Fibroblast of upper back skin (primary cell): ENCODE measurements at places on chromosomes 16 and 17.

- no peak for DNase-seq
Measured at GRCh38 chr17:18327093-18327492, 12.0 kb downstream of the SMCR8 start.

DNA sequence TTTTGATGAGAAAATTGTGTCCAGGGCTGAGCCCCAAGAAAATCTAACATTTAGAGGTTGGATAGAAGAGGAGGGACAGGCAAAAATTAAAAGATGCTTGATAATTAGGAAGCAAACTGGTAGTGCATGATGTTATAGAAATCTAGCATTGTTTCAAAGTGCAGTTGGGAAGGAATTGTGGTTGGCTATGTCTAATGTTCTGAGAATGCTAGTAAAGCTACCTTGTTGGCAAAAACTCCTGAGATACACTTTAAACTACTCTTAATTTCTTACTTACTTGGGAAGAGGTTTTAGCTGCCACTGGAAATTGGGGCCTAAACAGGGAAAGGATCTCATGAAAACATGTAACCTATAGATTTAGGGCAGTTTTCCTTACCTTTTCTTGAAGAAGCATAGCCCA is 48.3 kb downstream of the MAP2K4 start:
- no peak for DNase-seq

GRCh38 chr16:16063683-16064082 is 114.3 kb downstream of the ABCC1 start:
- no peak for DNase-seq

GRCh38 chr16:56869513-56870275 is 4.7 kb downstream of the SLC12A3 start:
- peak; percentile 17 for DNase-seq

DNA sequence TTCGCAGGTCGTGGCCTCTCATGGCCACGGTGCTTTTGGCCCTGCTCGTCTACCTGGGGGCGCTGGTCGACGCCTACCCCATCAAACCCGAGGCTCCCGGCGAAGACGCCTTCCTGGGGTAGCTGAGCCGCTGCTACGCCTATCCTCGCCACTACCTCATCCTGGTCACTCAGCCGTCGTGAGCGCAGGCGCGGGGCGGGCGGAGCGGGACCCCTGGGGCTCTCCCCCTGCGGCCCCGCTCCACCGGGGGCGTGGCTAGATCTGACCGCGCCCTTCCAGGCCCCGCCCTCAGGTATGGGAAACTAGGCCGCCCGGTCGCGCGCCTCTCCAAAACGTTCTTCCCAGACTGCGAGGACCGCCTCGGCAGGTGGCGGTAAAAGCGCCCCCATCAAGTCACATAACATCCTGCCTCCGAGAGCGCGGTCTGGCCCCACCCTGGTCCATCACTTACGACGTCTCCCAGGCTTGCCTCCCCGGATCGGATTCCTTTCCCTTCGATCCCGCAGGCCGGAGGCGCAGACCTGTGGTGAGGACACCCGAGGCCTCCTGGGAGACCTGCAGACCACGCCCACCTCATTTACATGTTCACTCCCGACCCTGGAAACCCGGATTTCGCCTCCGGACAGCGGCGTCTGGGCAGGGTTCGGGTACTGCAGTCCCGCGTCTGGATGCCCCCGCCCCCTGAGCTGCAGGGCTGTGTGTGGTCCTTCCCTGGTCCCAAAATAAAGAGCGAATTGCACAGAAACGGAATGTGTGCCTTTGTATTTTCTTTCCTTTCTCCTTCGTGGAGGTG is 91.5 kb upstream of the TMEM97 start:
- peak; percentile 22 for DNase-seq

- no peak for DNase-seq
Measured at GRCh38 chr16:24088767-24089166, 167.4 kb upstream of the CACNG3 start.

DNA sequence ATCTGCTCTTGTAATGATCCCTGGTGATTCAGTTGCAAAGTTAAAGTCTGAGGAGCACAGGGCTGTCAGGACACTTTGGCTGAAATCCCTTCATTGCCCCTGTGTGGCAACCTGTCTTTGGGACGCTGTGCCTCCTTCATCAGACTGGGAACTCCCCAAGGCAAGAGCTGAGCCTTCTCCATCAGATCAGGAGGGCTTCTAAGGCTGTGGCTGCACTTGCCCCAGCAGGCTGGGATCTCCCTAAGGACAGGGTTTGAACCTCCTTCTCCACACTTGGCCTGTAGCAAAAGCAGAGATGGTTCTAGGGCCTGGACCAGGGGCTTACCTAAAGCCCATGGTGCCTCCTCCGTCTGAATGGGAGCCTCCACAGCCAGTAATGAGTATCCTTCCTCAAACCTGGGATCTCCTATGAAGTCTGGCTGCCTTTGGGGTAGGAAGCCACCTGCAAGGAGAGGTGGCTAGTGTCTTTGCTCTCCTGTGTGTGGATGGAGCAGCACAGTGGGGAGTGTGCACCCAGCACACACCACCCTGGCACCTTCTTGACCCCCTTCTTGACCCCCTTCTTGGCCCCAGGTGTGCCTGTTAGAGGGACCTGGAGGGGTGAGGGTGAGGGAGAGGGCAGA is 79.0 kb upstream of the NKD1 start:
- DNase-seq: no peak

DNA sequence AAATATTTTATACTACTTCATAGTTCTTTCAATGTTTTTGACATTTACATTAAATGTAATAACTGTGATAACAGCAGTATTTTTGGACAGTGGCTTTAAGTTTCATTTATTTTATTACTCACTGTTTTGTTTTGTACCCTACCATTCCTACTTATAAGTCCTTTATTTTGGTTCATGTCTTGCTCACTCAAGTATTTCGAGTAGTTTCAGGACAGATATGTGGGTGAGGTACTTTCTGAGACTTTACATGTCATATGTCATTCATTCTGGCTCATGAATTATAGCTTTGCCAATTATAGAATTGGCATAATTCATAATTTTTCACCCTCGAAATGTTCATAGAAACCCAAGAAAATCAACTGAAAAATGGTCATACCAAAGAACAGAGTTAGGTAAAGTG is 44.4 kb downstream of the PIK3R5 start:
- no peak for DNase-seq

GRCh38 chr16:66491716-66492064 is 58.2 kb downstream of the TK2 start:
- DNase-seq: no peak

DNA sequence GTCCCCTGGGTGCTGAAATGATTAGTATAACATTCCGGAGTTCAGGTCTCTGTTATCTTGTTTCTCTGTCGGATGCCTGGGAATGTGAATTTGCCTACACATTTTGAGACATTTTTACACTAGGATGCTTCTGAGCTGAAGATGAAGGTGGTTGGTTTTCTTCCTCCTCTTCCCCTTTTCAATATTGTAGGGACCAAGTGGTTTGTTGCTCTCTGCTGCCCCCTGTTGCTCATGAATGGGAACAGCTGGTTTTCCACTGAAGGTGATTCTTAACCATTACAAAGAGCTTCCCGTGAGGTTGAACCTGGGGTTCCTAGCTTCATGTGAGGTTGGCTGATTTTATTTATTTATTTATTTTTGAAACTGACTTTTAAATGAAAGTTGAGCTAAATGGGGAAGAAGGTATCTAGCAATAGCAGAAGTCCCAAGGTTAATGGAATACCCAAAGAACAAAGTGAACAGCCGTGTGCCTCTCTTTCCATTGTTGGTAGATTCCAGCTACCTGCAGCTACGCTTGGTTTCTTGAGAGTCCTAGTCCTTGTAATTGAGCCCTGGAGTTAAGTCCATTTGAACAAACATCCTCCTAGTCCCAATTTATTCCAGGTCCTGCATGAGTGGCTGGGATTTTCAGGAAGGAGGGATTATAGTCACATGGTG is 983.9 kb upstream of the EEF2KMT start:
- peak; percentile 2 for DNase-seq

GRCh38 chr16:85798901-85799496 is 345 bp downstream of the EMC8 start:
- peak; percentile 13 for DNase-seq

GRCh38 chr17:16456742-16457316 is 35.2 kb downstream of the LRRC75A start:
- no peak for DNase-seq

GRCh38 chr17:55161935-55162555 is 102.7 kb upstream of the HLF start:
- DNase-seq: peak; percentile 86

DNA sequence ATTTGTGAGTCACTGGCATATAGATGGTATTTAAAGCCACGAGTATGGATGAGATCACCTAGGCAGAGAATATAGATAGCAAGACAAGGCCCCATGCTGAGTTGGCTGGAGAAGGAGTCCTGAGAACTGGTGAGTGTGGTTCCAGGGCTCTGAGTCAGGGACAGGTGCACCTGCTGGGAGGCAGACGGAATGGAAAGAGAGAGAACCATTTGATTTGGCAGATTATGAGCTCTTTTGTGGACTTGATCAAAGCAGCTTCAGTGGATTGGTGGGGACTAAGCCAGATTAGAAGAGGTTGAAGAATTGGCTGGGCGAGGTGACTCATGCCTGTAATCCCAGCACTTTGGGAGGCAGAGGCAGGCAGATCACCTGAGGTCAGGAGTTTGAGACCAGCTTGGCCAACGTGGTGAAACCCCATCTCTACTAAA is 4.3 kb upstream of the C16orf92 start:
- DNase-seq: peak; percentile 66

DNA sequence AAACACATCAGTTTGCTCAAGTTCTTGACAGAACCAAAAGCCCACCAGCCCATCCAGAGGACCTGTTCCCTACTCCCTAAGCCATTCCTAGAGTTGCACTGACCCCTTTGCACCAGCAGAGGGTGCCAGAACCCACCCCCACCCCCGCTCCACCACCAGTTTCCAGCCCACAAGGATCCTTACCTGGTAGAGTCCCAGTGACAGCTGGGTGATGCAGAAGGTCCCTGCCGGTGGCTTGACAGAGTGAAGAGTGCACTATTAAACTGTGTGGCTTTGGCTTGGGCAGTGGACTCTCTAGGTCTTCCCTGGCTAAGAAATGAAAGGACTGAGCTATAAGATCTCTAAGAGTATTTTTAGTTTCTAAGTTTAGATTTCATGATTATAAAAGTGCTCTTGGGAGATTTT is 73.3 kb upstream of the MTMR4 start:
- peak; percentile 40 for DNase-seq

- no peak for DNase-seq
Measured at GRCh38 chr16:49547448-49547847, 173.8 kb downstream of the C16orf78 start.

- DNase-seq: no peak
Measured at GRCh38 chr16:82628088-82628423, 1.3 kb downstream of the CDH13 start.

DNA sequence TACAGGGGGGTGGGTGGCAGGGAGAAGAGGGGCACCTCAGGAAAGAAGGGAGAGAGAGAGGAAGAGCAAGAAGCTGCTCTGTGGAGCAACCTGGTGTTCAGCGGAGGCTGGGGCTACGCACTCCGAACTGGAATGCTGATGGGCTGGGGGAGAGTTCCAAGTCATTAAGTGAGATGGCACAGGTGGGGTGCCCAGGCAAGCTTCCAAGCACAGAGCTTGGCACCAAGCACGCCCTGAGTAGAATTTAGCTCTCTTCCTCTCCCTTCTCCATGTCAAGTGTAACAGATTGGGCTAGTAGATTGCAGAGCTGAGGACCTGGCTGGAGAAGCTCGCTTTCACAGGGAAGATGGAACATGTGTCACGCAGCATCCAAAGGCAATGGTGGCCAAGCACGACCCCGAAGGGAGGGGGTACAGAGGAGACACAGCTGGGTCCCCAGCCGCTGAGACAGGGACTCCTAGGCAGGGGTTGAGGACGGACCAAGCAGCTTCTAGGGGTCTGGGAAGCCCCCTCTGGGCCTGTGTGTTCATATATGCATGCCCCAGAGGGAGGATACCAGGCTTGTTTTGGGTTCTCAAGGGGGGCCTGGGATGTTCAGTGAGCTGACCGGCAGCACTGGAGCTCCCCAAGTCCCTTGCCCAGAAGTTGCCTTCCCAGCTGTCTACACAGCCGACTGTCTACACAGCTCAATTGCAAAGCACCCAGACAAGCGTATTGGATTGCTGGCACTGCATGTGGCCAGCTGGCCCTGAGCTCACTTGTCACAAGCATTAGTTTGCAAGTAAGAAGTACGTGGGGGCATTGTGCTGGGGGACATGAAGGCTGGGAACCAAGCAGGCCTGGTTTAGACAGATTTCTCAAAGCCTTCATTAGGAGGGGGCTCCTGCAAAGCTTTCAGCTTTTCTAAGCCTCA is 247.8 kb downstream of the ENGASE start:
- DNase-seq: no peak

DNA sequence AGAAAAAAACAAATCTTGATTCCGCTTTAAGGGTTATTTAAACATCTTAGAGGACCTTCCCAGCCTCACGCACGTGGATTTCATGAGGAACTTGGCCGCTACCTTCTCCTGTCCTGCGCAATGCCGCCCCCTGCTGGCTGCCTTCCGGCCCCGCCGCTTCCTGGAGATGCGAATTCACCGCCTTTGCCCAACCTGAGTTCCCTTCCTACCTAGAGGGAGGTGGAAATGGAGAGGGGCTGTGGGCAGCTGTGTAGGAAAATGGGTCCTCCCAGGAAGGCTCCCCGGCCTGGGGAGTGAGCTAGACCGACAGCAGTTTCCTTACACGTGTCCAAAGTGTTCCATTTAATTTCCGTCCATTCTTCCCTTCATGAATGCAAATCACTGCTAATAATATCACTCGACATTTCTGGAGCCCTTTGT is 1.0 kb upstream of the ABCC12 start:
- peak; percentile 78 for DNase-seq
